ENCODE measurements at places on chromosomes 11 and 22.

- DNase-seq = no peak
Observed at GRCh38 chr11:86741484-86741835, 58.9 kb upstream of the PRSS23 start.

DNA sequence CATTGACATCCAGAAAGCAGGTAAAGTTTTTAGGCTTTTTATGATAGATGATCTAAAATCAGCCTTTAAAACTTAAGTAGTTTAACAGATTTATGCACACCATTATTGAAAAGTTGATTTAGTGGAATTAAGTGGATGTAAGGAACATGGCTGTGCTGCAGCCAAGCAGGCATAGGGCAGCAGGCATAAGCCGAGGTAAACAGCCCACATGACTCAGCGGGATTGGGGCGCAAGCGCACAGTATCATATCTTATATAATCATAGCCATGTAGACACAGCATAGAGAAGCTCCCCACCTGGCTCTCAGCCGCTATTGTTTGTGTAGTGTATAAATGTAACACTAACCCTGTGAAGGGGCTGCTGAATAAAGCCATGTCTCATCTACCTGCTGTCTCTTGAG lies 157.5 kb downstream of the WNT11 start:
- DNase-seq = no peak

- DNase-seq = no peak
Observed at GRCh38 chr11:73270016-73270854, 1.9 kb upstream of the P2RY6 start.

- no peak for DNase-seq
Observed at GRCh38 chr22:48806227-48806781, 1021.4 kb downstream of the BRD1 start.

- peak; percentile 72 for DNase-seq
Observed at GRCh38 chr22:28009272-28009827, 90.3 kb upstream of the PITPNB start.

- DNase-seq = no peak
Observed at GRCh38 chr22:26619510-26619909, 1.7 kb upstream of the CRYBB1 start.

DNA sequence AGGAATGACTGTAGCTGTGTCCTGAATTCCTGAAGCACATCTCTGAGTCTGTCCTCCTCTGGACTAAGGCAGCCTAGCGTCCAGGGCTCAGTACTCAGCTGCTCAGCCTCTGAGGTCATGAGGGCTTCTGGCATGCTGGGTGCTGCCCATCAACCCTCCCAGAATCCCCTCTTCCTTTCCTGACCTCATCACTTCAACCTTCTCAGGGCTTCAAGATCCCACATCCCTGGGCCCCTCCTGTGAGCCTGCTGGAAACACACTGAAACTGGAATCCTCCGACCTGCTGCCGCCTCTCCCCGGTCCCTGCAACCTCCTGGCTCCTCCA lies 803 bp downstream of the KRTAP5-8 start:
- DNase-seq = no peak

GRCh38 chr11:77113382-77114088 lies 10.9 kb downstream of the OMP start:
- DNase-seq = peak; percentile 57

DNA sequence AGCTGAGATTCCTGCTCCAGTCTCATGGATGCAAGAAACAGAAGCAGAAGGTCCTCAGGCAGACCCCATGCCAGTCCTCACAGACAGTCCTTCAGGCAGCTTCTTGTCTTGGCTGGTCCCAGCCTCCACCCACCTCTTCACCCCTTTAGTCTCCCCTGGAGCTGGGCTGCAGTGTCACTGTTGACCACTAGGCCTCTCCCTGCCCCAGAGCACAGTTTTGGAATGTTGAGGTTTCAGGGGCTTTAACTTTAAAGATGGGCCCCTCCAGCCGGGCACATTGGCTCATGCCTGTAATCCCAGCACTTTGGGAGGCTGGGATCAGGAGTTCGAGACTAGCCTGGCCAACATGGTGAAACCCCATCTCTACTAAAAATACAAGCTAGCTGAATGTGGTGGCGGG lies 39.5 kb upstream of the GCAT start:
- DNase-seq = no peak

DNA sequence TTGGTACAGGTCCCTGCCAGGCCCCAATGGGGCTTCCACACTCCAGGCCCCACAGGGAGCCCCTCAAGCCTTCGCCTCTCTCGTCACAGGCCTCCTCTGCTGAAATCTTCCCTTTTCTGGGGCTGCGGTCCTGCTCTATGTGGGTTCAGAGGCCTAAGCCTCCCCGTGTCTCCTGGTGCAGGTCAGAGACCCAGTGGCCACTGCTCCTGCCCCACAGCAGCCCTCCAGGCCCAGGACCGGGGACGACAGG lies 5.9 kb upstream of the IFITM3 start:
- DNase-seq = no peak

- DNase-seq = no peak
Observed at GRCh38 chr22:48807155-48807554, 1020.5 kb downstream of the BRD1 start.

DNA sequence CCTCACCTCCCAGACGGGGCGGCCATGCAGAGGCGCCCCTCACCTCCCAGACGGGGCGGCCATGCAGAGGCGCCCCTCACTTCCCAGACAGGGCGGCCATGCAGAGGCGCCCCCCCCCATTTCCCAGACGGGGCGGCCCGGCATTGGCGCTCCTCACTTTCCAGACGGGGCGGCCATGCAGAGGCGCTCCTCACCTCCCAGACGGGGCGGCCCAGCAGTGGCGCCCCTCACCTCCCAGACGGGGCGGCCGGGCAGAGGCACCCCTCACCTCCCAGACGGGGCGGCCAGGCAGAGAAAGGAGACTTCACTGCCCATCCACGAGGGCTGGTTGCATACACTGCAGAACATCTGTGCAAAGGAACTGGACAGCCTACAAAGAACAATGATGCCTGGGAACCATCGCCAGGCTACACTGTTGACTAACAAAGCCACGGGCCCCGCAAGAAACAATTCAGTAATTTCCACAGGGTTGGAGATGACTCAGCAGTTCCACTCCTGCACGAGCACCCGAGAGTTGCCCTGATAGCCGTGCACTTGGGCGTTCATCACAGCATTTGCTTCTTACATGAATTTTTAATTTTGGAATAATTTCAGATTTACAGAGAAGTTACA lies 58.7 kb downstream of the CTTN start:
- DNase-seq = peak; percentile 20

- DNase-seq = peak; percentile 51
Observed at GRCh38 chr11:47355283-47356128, 3.0 kb upstream of the MYBPC3 start.

GRCh38 chr11:31818874-31819331 lies 7.8 kb upstream of the PAX6 start:
- no peak for DNase-seq

DNA sequence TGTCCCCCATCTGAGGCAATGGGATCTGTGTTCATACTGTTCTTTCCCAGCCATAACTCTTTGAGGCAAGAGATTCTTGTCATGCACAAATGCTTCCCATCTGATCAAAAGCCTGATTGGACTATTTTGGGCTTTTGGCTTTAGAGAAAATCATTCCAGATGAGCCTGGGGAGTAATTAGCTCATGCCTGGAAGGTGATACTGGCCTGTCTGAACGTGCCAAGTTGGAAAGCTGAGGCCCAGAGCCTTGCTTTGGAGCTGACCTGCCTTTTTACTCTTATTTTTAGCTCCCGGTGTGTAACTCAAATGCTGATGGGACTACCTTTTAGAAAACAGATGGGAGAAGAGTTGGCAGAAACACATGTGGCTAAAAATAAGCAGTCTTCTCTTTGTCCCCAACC lies 105.0 kb downstream of the DBX1 start:
- DNase-seq = no peak

- DNase-seq = no peak
Observed at GRCh38 chr11:69974528-69974927, 103.6 kb upstream of the ANO1 start.

GRCh38 chr11:86515297-86516094 lies 140.8 kb downstream of the CCDC81 start:
- DNase-seq = no peak

DNA sequence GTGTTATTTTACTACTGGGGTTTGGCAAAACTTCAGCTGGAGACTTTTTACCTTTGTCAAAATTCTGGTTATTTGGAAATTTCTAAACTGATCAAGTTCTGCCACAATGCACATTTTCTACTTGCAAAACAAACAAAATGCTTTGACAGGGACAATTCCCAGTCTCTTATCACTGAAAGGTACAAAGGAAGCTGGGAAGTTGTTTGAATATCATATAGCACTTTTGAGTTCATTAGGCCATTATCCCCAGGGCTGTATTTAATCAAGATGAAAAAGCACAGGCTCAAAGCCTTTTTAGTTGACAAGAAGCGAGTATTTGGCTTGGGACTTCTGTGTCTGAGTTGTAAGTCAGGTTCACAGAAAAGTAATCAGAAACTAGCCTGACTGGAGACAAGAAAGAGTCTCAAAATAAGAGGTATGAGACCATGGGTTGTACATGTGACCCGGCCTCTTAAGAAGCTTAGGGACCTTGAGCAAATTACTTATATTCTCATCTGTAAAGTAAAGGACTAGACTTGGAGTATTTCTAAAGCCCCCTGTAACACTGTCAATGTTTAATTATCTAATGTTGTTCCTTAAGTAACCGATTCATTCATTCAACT lies 2.9 kb upstream of the HORMAD2 start:
- DNase-seq = no peak

- DNase-seq = no peak
Observed at GRCh38 chr11:10493041-10493663, 38.1 kb downstream of the AMPD3 start.

GRCh38 chr11:30749268-30749667 lies 163.1 kb upstream of the MPPED2 start:
- no peak for DNase-seq

GRCh38 chr11:31720225-31720624 lies 90.9 kb downstream of the PAX6 start:
- no peak for DNase-seq

DNA sequence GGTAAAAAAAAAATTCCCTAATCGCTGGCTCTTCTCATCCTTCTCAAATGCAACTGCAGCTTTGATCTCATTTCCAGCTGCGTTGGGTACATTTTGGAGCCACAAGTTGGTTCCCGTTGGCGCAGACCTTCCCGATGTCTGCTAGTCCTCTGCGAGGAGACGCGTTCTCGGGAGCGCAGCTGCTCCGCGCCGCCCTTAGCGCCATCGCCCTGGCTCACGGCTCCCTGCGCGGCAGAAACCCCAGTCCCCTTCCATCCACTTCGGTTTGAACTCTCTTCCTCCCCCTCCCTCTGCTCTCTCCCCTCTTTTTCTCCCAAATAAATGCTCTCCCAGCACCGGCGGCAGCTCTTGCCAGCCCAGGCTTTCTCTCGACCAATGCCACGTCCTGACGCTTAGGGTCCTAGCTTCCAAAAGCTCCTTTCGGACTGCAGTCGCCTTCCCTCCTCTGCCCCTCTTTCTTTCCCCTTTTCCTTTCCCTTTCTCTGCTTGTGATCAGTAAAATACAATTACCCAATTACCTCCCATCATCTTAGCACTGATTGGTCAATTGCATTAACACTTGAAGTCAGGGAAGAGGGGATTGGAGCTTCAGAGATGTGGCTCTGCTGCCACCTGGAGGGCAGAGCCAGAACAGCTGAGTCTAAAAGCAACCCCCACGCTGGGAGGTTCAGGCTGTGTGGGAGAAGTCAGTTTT lies 1165.7 kb downstream of the LRRC4C start:
- DNase-seq = peak; percentile 5

GRCh38 chr11:3087821-3088800 lies 30.9 kb upstream of the CARS1 start:
- DNase-seq = no peak

- no peak for DNase-seq
Observed at GRCh38 chr22:48072777-48073176, 1310.3 kb downstream of the TBC1D22A start.

GRCh38 chr11:128412847-128413791 lies 174.2 kb downstream of the ETS1 start:
- DNase-seq = no peak

GRCh38 chr11:78567209-78567608 lies 7.5 kb downstream of the NARS2 start:
- DNase-seq = no peak

- no peak for DNase-seq
Observed at GRCh38 chr22:44143105-44143474, 37.6 kb upstream of the PARVG start.

DNA sequence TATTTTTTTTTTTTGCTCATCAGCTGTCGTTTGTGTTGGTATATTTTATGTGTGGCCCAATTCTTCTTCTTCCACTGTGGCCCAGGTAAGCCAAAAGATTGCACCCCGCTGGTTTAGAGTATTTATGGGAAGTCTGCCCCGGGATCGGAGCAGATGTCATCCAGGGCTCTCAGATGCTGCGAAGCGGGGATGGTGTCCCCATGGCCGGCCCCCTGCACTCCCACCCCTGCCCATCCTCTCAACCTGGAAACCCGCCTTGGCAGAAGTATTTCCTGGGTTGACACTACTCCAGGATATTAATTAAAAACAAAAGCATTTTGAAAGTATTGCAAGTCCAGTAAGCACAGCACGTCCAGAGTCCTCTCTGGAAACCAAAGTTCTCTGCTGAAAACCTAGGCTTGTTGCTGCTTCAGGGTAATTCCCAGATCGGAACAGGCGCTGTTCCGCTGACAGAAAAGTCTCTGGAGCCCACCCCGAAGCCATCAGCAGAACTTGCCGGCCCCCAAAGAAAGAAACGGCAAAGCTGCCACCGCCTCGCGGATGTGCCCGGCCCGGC lies 833 bp downstream of the SCUBE2 start:
- no peak for DNase-seq

DNA sequence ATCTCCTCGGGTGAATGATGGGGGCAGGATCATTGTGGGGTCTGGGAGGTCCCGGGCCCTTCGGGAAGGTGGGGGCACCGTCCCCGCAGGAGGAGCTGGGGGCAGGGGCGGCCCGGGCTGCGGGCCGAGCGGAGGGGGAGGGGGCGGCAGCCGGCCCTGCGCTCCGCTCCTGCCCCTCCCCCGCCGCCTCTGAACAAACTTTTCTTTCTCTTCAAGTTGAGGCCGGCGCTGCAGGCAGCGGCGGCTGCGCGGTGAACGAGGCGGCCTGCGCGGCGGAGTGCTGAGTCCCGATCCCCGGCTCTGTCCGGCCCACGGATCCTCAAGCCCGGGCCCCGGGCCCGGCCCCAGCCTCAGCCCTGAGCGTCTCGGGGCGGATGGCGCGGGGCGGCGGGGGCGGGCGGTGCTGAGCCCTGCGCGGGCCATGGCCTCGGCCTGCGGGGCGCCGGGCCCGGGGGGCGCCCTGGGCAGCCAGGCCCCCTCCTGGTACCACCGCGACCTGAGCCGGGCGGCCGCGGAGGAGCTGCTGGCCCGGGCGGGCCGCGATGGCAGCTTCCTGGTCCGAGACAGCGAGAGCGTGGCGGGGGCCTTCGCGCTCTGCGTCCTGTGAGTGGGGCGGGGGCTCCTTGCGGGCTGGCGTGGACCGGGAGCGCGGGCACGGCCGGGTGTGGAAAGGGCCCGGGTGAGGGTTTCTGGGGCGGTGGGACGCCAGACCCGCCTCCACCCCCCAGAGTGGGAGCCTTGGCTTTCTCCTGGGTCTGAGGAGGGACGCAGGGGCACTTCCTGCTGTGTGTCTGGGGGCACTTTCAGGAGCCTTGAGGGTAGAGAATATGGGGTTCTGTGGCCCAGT lies at the start of gene INPPL1:
TSS of gene INPPL1 (plus strand) at position 204 of the 847 bp plus-strand sequence. CDS start at position 422, 218 bp downstream.
- DNase-seq = peak; percentile 23

GRCh38 chr22:43546186-43546585 lies 134.4 kb downstream of the MPPED1 start:
- no peak for DNase-seq

GRCh38 chr11:3939651-3940190 lies 84.3 kb downstream of the STIM1 start:
- DNase-seq = no peak

- DNase-seq = no peak
Observed at GRCh38 chr11:57248780-57249383, 11.8 kb upstream of the APLNR start.

All from hematopoietic multipotent progenitor cell treated with erythropoietin and hydrocortisone succinate and interleukin-3 and kit ligand, for 15 days (in vitro differentiated cells).